Calu3 (cell line): ENCODE measurements at places on chromosomes 1 and 21. TPM values are rescaled to one million over a fixed set of nuclear protein-coding genes. Genes with fewer than 3 reads are reported as not detected.

DNA sequence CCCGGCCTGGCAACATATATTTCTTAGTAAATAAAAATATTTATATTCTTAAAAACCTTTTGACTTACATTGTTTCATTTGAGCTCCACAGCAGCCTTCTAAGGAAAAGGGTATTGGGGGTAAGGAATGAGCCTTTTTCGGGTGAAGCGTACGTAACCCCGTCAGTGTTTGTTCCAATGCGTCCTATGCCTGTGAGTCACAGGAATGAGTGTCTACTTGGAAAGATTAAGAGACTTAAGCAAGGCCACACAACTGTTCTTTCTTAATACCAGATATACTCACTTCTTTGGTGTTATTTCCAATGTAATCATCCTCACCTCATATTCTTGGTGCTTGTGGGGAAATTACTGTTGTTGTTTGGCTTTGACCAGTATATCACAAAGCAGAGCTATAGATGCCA is 22.7 kb downstream of the WDTC1 start:
- DNase-seq: no peak

GRCh38 chr1:70429219-70429618 is 18.2 kb downstream of the CTH start:
- no peak for DNase-seq

- no peak for DNase-seq
Observed at GRCh38 chr1:33899746-33900145, 35.9 kb downstream of the HMGB4 start.

- peak; percentile 89 for DNase-seq
Observed at GRCh38 chr1:95072532-95073419, at the start of gene ALG14. Gene ALG14 (minus strand): TSS chr1:95072951. CDS start chr1:95072898, 53 bp downstream.

- DNase-seq: no peak
Observed at GRCh38 chr21:25563361-25564116, 43.7 kb downstream of the MRPL39 start.

GRCh38 chr1:223845037-223845809 is 524 bp downstream of the TP53BP2 start:
- DNase-seq: peak; percentile 60

DNA sequence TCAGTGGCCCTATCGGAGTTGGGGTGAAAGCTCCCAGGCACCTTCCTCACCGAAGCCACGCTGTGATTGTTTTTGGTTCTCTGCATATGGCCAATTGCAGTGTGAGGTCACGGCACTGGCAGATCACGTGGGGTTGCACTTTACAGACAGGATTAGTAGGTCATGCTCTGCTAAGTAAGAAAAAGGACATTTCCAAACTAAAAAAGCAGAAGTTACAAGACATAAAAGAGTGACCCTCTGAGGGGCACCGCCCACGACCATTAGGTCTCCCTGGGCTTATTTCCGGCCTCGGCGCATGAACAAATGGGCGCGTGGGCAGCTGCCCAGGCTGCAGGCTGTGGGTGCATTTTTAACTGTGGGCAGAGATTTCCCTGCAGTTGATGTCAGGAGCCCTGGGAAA is 2.0 kb downstream of the CAPN9 start:
- DNase-seq: no peak

DNA sequence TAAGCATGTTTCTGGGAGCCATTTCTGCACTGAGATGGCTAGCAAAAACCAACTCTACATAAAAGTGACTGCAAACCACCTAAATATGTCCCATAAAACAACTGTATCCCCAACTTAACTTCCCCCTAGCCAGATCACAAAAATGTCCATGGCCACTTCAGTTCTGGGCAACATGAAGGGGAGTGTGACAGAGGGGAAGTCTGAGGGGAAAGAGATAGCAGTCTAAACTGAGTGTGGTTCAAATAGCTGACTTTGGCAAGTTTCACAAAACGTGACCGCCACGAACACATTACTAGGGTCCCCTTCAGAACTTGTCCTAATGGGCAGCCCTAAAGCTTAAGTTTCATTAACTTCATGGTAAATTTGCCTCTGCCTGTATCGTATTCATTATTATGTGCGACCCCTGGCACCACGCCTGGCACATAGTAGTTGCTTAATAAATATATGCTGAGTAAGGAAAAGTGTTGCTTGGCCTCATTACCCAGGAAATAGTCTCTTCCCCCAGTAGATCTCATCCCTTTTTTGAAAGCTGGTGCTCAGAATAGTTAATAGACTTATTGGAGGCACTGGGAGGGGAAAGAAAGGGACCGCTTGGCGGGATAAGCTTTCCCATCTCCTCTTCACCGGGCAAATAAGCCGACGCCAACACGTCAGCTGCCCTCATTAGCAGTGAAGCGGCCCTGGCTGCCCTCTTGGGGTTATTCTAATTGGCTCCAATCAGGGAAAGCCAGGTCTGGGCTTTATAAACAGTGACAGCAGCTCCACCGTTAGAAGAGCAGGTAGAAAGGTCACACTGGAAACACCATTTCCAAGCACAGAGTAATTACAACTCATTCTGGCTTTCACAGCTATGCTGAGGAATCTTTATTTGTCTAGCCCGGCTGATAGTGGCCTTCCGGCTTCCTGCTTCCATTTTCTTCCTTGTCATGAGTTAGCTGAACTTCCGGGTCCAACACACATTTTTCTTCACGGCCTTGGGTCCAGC is 122.1 kb downstream of the LRIG2 start:
- no peak for DNase-seq

DNA sequence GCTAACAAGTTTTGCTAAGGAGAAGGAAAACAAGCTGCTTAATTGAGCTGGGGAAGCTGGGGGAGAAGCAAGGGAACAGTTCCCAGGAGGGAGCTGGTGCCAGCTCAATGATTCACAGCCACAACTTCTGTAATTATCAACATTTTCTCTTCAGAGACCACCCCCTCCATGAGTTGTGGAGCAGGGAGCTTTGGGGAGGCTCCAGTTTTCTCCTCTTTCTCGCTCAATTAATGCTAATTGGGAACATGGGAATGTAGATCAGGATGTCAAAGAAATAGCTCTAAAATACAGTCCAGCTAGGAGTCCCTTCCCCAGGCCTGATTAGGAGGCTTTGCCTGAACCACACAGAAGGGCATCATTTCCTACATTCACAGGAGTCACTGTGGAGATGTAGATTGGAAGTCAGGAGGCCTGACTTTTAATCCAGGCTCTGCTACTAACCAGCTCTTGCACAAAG is 12.1 kb upstream of the MNDA start:
- no peak for DNase-seq

GRCh38 chr1:9309991-9310390 is 17.3 kb downstream of the SPSB1 start:
- no peak for DNase-seq

DNA sequence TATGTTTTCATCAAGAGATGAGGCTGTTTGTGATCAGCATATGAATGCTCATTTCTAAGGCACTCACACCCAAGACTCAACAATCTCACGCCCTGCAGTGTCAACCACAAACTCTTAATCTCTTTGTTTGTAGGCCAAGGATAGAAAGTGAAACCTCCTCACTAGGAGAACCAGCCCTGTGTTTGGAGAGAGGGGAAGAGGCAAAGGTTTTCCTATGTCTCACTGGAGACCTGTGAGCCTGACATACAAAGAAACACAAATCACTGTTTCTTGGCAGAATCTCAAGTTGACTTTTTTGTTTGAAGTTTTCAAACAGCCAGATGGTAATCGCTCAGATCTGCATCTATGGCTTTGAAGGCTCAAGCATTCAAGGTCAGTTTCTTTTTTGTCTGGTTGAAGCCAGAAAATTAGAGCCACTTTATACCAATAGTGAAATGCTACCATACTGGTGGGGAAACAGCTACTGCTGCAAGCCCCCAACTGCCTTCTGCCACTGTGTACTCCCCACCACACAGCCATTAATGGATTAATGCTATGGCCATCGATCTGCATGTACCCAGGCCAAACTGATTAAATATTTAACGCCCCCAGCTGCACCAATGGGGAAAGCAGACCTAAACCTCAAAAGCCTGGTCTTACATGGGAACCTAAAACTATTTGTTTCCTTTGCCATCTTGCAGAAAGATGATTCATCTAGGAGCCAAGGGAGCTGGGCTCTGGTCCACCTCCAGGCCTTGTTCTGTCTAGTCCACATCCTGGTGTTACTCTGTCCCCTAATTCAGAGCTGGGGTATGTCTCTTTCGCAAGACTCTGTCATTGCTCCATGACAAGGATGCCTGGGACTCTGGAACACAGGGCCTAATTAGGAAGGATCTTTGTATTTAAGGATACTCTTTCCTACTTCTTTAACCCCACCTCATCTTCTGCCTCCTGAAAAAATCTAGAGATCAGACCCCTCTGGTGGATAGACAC is 16.3 kb downstream of the PDZK1 start:
- peak; percentile 34 for DNase-seq

DNA sequence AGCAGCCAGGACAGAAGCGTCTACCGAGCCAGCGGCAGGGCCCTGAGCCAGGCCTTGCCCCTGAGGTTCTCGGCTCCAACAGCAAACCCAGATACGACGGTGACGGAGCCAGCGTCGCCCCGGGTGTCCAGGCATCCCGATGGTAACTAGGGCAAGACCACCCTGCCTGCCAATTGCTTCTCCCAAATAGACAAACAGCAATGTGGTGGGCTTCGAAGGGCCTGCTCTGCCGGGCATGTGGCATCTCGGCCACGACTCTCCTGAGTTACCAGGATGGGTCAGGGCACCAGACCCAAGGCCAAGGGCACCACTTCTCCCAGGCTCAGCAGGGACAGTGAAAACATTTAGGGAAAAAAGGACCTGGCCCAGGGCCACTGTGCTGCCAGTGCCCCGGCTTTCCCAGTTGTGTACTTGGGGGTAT is 3.2 kb upstream of the ACTRT2 start:
- no peak for DNase-seq

DNA sequence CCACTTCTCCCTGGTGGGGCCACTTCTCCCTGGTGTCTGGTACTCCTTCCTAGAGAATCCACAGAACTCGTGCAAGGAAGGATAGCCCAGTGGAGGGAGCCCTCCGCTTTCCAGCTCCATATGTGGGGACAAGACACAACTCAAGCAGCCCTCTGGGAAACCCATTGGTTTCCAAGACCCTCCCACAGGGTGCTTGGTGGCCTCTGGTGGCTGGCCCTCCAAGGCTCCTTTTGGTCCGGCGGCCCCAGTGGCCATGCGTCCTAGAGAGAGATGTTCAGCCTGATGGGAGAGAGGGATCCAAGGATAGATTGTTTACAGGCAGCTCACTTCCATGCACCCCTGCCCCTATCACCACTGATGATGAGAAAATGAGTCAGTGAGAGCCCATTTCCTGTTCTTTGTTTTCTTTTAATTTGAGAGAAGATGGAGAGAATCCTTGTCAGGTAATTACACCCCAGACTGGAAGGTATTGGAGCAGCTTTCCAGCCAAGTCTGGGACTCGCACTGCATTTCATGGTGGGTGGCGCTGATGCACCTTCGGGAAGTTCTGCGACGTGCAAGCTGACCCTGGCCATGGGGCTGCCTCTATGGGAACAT is 486.2 kb upstream of the VAMP3 start:
- DNase-seq: no peak

DNA sequence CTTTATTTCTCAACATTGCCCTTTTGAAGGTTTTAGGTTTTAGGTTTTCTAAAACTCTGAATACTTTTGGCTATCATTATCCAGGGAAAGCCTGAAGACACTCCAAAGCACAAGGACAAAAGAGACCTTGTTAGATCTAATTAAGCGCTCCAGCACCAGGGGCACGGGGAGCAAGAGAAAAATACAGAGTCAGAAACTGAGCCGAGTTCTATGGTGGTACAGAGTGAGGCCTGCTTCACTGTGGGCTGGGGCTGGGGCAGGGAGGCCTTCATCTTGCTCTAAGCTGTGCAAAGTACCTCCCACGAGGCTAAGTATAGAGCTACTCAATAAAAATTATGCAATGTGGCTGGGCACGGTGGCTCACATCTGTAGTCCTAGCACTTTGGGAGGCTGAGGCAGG is 19.7 kb upstream of the RAB4A start:
- no peak for DNase-seq

DNA sequence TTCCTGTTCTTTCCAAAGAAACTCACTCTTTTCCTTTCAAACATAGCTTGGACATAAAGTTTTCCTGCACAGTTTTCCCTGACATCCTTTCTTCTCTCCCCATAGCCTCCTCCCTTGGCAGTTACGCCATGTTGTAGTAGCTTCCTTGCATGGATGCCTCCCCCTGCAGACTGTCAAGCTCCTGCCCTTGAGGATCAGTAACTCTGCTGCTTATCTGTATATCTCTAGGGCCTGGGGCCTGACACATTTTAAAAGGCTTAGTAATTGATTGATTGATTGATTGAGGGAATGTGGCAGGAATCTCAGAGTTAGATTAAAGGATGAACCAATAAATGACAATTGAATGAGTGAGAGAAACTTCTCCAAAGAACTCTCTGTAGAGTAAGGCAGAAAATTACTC is 143.7 kb downstream of the NEK7 start:
- no peak for DNase-seq

DNA sequence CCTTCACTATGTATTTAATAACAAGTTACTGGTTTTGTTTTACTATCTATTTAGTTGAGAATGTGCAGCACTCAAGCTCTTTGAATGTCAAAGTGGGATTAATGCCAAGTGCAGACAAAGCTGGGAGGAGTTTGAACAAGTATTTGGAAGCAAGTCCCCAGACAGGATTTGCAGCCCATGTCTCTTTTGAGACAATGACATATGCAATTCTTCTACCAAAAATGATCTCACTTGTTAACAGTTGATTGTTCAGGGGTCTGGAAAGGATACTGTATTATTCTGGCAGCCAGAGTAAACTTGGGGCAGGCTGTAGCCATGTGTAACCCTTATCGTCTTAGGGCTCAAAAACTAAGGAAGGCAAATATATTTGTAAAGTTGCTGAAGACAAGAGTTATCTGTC is 15.8 kb downstream of the COLGALT2 start:
- no peak for DNase-seq

- DNase-seq: no peak
Observed at GRCh38 chr1:10101929-10102328, 69.2 kb downstream of the UBE4B start.

Gene KIAA1614
- total RNA-seq: 0.19 and 0.27 TPM in 2 replicates

Gene PRUNE1
- total RNA-seq: 15.9 and 16.0 TPM in 2 replicates

Gene WDR77
- total RNA-seq: 27.7 and 28.4 TPM in 2 replicates

Gene RHD
- total RNA-seq: not detected in 2 replicates

Gene IL24
- not detected in 2 replicates for total RNA-seq

Gene KLF17
- not detected in 2 replicates for total RNA-seq

Gene LRRC53
- total RNA-seq: not detected in 2 replicates

Gene OR2L8
- total RNA-seq: not detected in 2 replicates
